Stimulated activated CD4-positive, alpha-beta T cell treated with anti-CD3 and anti-CD28 coated beads, Interleukin-12 subunit alpha, Interleukin-12 subunit beta, amount 100 ng/mL, for 24 hours (primary cell): ENCODE measurements at places on chromosomes 7 and 10.

- DNase-seq = no peak
Measured at GRCh38 chr10:110652475-110653118, 8.5 kb downstream of the RBM20 start.

GRCh38 chr7:151426441-151426903 is 13.5 kb downstream of the CRYGN start:
- no peak for DNase-seq

- DNase-seq = no peak
Measured at GRCh38 chr7:127594490-127594889, 954 bp downstream of the FSCN3 start.

DNA sequence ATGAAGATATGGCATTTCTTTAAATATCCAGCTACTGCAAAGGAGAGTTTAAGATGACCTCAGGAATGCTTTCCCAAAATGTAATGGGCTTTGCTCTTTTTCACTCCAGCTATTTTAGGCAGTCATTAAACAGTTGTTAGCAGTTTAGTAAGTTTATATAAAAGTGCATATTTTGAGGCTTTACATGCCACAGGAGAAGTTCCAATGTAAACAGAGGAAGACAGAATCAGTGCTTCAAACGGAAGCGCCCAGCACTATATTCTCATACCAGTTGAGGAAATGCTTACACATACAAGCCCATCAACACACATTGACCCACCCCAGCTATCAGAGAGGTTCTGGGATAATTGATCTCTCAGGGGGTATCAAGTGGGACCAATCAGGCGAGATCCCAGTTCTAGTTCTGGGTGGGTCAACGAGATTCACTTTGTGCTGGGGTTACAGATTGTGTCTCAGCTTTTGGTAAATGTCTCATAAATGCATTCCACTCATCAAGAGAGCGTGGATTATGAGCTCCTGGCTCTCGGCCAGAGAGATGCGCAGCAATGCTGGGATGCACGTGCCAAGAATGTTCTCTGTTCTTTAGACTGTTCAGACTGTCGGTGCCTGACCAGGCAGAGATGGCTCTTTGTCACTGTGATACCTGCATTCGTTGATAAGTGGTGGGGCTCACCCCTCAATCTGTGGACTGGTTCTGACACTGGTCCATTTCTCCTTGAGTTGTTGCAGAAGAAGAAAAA is 55.0 kb downstream of the CACNB2 start:
- no peak for DNase-seq

GRCh38 chr10:49403363-49403762 is 7.5 kb upstream of the DRGX start:
- no peak for DNase-seq

DNA sequence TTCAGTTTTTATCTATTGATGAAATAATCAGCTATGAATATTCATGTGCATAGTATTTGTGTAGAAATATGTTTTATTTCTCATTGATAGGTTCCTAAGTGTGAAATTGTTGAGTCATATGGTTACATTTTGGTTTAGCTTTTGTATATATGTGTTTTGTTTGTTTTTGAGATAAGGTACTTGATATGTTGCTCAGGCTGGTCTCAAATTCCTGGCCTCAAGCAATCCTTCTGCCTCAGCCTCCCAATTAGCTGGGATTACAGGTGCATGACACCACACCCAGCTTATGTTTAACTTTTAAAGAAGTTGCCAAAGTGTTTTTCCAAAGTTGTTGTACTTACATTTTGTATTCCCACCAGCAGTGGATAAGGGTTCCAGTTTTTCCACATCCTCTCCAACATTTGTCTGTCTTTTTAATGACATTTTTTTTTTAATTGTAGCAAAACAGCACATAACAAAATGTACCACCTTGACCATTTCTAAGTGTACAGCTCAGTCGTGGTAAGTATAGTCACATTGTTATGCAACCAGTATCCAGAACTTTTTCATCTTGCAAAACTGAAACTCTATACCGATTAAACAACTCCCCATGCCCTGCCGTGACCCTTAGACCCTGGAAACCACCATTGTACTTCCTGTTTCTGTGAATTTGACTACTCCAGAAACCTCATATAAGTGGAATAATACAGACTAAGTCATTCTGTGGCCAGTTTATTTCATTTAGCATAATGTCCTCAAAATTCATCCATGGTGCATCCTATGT is 12.6 kb upstream of the UBE2D1 start:
- DNase-seq = no peak

- no peak for DNase-seq
Measured at GRCh38 chr7:148255333-148255732, 335.2 kb upstream of the C7orf33 start.

DNA sequence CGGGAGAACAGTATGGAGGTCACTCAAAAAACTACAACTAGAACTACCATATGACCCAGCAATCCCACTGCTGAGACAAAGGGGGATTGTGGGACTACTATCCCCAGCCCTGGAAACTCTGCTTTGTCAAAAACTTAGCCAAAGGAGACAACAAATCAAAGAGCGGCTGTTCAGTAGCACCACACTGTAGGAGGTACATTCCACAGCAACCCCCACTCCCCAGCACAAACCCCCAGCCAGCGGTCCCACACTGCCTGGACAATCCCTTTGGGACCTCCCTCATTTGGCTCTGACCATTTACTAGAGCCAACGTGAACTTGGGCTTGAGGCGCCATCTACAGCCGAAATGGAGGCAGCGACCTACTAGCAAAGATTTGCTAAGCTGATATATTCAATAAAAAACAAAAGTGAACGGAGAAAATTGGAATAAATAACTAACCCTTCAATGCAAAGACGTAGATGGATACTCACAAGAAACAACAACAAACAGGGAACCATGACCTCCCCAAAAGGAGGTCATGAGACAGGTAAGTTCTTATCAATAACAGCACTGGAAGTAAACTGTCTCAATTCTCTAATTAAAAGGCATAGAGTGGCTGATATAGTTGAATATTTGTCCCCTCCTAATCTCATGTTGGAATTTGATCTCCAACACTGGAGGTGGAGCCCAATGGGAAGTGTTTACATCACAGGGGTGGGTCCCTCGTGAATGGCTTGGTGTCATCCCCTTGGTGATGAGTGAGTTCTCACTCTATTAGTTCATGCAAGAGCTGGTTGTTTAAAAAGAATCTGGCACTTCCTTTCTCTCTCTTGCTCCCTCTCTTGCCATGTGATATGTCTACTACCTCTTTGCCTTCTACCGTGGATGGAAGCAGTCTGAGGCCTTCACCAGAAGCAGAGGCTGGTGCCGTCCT is 119.0 kb upstream of the KCNMA1 start:
- DNase-seq = no peak

- DNase-seq = no peak
Measured at GRCh38 chr10:58341947-58342346, 7.1 kb downstream of the UBE2D1 start.

DNA sequence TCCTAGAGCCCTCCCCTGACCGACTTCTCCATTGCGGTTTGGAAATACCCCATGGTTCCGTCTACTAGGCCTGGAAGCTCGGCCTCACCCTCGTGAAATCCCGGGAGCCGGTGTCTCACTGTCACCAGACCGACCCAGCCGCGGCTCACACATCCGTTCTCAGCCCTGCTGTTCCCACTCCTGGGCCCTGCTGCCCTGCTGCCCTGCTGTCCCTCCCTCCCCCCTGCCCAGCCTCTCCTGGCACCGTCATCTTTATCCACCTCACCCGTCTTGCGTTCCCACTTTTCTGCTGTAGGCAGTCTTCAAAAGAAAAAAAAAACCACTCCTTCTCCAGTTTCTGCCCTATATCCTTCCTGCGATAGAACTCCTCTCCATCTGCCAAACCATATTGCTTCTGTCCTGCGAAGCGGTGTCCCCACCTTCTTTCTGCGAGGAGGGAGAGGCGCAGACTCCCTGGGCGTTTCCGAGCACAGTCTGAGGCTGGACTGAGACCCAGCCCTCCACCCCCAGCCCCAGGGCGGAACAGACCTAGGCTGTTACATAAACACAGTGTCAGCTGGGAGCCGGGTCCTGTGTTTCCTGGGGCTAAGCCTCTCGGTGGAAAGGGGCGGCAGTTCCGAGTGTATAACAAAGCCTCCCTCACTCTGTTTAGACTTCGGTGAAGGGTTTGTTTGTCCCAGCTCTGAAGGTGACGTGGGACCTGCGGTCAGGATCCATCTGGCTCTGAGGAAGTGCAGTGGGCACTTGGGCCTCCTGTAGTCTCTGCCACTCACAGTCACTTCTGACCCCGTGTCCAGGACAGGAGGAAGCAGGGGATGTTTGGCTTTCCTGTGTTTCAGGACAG is 2.8 kb downstream of the AGAP3 start:
- DNase-seq = no peak

DNA sequence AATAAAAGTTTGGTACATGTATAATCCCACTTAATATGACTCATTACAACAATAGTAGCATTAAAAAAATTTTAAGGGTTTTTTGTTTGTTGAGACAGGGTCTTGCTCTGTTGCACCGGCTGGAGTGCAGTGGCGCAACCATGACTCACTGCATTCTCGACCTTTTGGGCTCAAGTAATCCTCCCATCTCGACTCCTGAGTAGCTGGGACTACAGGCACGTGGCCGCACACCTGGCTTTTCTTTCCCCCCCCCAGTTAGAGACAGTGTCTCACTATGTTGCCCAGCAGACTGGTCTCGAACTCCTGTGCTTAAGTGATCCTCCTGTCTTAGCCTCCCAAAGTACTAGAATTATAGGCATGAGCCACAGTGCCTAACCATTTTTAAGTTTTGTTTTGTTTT is 40.7 kb downstream of the KMT2C start:
- no peak for DNase-seq

- DNase-seq = no peak
Measured at GRCh38 chr7:68984306-68984705, 614.0 kb upstream of the AUTS2 start.
